ENCODE measurements at places on chromosomes 5 and 9. TPM values are rescaled to one million over a fixed set of nuclear protein-coding genes. Genes with fewer than 3 reads are reported as not detected.

IRGM gene
- 2.6 TPM for total RNA-seq

DRD1 gene
- not detected for total RNA-seq

CDKN2B gene
- not detected for total RNA-seq

TAF11L6 gene
- total RNA-seq, result not detected

DNA sequence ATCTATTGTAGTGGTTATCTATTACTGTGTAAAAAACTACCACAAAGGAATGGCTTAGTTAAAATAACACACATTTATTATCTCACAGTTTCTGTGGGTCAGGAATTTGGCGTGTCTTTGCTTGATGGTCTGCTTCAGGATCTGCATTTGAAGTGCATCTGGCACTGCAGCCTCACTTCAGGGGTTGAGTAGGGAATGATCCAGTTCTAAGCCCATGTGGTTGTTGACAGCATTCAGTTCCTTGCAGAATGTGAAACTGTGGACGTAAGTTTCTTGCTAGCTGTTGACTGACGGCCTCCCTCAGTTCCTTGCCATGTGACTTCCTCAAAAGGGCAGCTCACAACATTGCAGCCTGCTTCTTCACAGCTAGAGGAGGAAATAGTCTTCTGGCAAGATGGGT lies 2.1 kb upstream of the OGN start:
- peak; percentile 48 for DNase-seq

- DNase-seq, result peak; percentile 81
These were observed 2.7 kb upstream of the NSMF start for GRCh38 chr9:137461663-137462395.

All from activated naive CD4-positive, alpha-beta T cell treated with anti-CD3 and anti-CD28 coated beads for 36 hours (primary cell).